ENCODE measurements at places on chromosomes 2 and 18. TPM values are rescaled to one million over a fixed set of nuclear protein-coding genes. Genes with fewer than 3 reads are reported as not detected.

DNA sequence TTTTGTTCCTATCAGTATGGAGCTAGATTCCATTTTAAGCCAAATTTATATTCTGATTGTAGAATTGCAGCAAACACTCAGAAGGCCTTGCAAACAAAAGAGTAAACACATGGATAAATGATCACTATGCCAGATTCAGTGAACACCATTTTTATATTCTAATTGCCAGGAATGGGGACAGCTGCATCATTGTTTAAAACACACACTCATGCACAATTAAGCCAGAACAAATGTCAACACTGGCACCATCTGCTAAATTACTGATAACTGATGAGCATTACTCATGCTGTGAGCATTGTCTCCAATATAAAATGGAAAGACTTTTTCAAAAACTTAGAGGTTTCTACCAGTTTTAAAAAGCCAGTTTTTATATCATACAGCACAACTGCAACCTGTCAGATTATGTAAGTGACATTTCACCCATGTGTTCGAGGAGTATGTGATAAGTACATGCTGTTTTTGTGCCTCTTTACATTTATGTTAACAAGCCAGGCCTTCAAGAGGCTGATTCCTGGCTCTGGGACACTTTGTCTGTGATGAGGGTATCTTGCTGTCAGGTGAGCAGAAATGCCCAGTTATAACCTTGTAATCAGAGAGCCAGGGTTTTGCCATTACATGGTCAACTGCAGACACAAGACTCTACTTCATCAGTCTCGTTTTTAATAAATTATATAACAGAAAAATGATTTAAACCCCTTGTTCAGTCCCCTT, 4.4 kb upstream of the ST8SIA5 start:
- DNase-seq: no peak

GRCh38 chr2:112880091-112880531, 30.9 kb upstream of the IL37 start:
- DNase-seq: no peak

DNA sequence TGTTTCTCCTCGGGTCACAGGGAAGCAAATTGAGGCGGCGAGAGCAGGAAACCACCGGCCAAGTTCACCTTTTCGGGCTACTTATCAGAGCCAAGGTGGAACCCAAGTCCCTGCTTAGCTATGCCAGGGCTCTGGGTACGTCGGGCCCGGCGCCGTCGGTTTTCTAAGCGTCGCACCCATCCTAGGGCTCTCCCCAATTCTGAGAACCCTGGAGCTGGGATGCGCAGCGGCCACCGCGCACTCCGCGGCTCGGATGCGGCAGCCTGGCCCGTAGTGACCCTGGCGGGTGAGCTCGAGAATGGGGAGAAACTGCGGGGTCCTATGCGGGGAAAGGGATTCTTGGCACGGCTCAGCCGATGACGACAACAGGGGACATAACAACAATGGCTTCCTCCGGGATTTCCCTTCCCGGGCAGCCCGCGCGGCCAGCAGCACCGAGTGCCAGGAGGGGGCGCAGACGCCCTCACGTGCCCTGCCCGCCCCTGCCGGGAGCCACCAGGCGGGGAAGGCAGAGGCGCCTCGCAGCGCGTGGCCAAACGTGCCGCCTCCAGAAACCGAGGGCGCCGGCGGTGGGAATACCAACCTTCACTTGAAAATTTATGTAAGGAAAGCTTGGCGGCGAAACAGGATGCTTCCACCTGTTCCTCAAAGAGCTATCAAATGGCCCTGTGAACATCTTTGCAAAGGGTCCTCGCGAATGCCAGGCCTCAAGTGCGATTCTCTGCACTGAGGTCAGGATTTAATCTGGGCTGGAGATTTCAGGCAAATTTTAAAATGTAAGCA, 2.1 kb upstream of the SLC30A3 start:
- DNase-seq: peak; percentile 73

DNA sequence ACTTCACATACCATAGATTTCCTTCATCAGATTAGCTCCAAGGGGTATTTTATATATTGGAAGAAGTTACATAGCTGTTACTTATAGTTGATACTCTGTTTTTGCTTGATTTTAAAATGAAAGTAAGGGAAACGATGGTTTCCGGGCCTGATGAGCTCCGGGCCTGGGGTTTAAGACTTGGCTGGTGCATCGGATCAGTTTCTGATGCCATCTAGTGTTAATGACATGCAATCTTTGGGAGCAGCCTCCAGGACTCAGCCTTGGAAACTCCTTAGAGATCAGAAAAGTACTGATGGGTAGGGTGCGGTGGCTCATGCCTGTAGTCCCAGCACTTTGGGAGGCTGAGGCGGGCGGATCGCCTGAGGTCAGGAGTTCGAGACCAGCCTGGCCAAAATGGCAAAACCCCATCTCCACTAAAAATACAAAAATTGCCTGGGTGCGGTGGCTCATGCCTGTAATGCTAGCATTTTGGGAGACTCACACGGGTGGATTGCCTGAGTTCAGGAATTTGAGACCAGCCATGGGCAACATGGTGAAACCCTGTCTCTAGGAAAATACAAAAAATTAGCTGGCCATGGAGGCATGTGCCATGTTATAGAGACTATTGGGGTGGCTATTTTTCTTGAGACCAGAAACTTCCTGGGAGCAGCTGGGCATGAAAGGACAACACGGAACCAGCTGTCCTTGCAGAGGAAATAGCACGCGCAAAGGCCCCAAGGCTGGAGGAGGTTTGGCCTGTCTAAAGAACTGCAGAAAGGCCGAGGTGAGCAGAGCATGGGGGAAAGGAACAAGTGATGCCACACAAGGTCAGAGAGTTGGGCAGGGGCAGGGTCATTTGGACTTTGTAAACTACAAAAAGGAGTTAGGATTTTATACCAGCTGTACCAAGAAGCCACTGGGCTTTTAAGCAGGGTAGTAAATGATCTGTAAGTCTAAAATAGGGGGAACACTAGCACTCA, 46.9 kb upstream of the CNOT11 start:
- peak; percentile 23 for DNase-seq

DNA sequence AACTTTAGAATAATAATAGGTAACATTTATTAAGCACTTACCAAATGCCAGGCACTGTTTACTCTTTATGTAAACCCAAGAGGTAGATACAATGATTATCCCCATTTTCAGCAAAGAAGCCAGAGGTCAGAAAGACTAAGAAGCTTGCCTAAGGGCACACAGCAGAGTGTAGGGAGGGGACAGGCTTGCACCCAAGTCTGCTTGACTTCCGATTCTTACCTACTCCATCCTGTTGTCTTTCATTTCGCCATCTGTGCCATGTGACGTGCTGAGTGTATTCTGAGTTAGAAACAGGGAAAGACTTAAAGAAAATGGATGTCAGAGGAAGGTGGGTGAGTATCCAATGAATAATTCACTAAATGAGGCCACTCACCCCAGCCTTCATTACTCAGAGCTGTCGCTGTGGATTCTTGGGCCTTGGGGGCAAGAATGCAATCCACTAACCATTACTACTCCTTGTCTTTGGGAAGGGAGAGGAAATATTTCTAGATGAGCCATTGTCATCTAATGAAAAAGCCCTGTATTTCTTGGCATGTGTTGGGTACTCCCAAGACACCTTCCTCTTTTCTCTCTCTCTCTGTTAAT, 76.4 kb upstream of the BCL11A start:
- no peak for DNase-seq

GRCh38 chr2:132978840-132979239, 308.8 kb upstream of the LYPD1 start:
- no peak for DNase-seq

DNA sequence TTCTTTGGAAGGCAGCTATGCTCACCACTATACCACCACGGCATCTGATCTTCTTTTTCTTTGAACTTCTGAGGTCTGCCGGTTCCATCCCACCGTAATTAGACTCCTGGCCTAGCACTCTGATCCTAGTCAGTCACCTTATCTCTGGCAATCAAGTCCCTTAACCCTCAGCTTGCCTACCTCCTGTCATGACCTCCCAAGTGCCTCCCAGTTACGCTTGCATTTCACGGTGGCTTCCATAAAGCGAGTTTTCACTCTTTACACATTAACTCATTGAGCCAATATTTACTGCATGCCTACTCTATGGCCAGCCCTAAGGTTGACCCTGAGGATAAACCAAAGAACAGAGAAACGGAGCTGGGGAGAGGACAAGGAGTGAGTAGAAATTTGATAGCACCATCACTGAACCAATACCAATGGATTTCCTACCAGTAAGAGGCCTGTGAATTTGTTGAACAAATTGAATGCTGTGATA, 37.8 kb upstream of the TMEM182 start:
- DNase-seq: no peak

- no peak for DNase-seq
Measured at GRCh38 chr2:120255071-120255470, 2.4 kb downstream of the RALB start.

- no peak for DNase-seq
Measured at GRCh38 chr2:204021290-204022081, 84.9 kb downstream of the ICOS start.

- DNase-seq: peak; percentile 31
Measured at GRCh38 chr2:74502720-74503505, 3.5 kb upstream of the LBX2 start.

- no peak for DNase-seq
Measured at GRCh38 chr2:180513389-180513788, 467.0 kb upstream of the UBE2E3 start.

- DNase-seq: no peak
Measured at GRCh38 chr2:145744541-145745386, 1224.8 kb upstream of the ZEB2 start.

ATP6V1B1 gene
- polyA plus RNA-seq: not detected

ADD2 gene
- 3.3 TPM for polyA plus RNA-seq

OSBPL1A gene
- polyA plus RNA-seq: 1.3 TPM

RGPD4 gene
- not detected for polyA plus RNA-seq

Data from naive thymus-derived CD8-positive, alpha-beta T cell (primary cell).